ENCODE measurements at places on chromosomes 7 and 10.

DNA sequence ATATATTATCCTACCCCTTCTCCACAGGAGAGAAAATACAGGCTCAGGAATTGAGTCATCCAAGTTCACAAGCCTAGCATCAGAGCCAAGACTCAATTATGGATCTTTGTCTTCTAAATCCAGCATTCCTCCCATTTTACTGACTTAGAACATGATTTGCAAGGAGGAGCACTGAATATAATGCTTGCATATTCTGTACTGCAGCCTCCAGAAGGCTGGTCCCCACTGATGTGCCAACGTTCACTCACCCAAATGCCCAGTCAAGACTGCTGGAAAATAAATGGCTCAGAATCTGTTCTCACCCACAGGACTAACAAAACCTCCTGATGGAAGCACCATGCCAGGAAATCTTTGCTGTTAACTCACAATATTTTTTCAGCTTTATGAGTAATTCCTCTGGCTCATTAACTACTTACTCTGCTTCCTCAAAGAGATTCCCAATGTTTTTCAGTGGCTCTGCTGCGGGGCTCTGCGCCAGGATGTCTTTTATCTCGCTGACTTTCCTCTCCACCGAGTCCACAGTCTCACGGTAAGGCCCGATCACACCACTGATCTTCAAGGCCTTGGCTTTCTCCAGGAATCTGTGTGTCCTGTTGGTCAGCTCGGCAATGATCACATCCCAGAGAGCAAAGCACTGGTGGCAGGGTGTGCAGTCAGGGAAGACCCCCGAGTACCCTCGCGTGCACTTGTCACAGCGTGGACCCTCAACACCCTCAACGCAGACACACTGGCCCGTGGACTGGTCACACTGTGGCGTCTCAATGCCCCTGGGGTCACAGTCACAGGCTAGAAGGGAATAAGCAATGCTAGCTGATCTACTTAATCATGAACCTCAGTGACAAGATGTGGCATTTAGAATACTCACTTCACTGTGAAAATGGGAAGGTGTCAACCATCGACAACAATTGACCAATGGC is 48.8 kb downstream of the DLD start:
- peak; percentile 75 for DNase-seq

GRCh38 chr10:63753808-63754207 is 232.6 kb downstream of the REEP3 start:
- no peak for DNase-seq

DNA sequence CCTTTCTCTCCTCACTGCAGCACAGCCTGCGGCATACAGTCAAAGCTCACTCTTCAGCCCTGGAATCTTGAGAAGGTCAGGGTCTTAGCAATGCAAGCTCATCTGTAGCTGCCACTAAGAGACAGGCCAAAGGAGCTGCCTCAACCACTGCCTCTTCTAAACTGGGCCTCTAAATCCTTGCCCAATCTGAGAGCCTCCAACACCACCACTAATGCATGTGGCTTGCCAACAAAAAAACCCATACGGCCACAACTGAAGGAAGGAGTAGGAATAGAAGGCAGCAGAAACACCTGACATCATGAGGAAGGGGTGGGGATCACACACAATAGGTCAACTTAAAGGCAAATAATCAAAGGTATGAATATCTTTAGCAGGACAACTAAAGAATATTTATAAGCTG is 183.8 kb downstream of the SRPK2 start:
- DNase-seq, result no peak

DNA sequence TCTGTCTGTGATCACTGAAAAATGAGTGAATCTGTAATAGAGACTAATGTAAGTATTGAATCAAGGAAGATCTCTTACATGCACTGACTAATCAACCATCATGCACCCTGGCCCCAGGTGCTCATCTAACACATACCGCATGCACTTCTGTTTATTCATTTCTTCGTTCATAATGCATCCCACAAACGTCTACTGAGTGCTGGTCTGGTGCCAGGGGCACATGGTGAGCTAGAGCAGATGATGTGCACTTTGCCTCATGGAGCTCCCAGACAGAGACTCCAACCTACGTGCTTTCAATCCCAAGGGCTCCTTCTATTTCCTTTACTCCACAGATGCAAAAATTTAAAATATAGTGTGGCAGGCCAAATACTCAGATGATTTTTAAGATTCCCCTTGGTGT is 10.7 kb downstream of the C10orf90 start:
- no peak for DNase-seq

DNA sequence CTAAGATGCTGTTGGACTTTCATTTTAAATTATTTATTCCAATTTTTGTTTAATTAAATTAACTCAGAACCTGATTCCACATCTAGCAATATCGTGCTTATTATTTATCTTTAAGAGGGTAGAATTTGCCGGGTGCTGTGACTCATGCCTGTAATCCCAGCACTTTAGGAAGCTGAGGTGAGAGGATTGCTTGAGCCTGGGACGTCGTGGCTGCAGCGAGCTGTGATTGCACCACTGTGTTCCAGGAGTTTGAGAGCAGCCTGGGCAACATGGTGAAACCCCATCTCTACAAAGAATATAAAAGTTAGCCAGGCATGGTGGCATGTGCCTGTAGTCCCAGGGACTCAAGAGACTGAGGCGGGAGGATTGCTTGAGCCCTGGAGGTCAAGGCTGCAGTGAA is 47.8 kb downstream of the ZFAND4 start:
- no peak for DNase-seq

DNA sequence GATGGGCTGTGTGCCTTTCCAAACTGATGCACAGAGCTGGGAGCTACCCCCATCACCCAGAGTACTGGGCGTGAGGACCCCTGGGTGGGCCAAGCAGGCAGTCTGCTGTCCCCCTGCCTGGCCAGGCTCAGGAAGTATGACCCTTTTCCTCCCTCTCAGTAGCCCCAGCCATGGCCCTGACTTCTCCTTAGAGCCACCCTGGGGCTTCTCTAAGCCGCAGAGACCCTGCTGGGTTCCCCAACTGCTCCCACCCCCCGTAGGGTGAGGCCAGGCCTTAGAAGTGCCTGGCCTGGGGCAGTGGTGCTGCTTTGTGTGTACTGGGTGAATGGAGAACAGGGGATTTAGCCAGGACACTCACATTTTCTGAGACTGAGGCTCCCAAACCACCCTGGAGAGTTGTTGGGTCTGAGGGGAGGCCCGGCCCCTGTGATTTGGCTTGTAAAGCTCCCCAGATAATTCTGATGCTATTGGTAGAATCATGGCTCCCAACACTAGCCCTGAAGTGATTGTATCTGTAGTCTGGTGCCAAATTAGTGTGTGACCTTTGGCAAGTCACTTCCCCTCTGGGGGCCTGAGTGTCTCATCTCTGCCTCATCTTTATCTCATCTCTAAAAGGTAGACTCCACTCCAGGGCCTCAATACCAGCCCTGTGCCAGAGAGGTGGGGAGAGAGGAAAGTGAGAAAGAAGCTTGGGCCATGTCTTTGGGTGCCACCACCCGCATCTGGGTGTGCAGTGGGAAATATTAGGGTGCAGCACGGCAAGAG is 99.7 kb upstream of the PPIF start:
- DNase-seq, result no peak

DNA sequence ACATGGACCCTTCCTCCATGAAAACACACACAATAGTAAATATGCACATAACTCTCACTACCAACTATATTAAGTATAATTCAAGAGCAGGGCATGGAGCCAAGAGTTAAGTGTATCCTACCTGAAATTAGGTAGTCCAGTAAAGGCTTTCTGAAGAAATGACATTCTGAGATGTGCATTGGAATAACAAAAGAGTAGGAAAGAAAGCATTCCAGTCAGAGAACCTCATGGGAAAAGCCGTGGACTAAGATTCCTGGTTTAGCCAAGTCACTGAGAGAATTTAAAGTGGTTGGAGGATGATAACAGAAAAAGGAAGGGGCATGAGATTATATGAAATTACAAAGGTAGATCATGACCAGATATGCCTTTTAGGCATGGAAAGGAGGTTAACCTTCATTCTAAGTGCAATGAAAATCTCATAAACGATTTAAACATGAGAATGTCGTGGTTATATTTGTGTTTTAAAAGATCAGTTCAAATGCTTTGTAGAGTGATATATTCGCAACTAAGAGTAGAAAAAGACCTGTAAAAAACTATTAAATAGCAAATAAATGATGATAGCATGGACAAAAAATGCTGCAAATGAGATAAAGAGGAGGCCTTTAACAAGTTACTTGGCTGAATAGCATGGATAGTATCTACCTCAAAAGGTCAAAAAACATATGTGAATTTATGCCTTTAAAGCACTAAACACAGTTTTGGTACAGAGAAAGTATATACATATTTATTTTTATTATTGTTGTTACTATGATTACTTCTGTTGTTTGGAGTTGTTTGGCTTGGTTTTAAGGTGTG is 767.4 kb upstream of the GHITM start:
- DNase-seq, result no peak

DNA sequence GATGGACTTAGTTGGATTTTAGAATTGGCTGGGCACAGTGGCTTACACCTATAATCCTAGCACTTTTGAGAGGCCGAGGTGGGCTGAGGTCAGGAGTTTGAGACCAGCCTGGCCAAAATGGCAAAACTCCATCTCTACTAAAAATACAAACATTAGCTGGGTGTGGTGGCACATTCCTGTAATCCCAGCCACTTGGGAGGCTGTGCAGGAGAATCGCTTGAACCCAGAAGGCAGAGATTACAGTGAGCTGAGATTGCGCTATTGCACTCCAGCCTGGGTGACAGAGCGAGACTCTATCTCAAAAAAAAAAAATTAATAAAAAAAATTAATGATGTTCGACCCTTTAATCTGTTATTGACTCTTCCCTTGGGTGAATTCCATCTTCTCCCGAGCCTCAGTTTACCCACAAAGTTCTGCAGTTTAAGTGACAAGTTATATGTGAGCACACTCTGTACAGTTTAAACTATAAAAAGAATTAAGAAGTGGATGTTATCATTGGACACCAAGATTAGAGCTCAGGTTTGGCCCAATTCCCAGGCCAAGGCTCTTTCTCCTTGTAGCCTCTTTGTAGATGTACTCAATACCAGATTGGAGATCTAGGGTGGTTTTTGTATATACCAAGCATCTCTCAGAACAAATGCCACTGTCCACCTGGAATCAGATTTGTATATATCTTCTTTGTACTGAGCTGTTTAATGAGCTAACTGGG is 15.0 kb downstream of the KAT6B start:
- no peak for DNase-seq

DNA sequence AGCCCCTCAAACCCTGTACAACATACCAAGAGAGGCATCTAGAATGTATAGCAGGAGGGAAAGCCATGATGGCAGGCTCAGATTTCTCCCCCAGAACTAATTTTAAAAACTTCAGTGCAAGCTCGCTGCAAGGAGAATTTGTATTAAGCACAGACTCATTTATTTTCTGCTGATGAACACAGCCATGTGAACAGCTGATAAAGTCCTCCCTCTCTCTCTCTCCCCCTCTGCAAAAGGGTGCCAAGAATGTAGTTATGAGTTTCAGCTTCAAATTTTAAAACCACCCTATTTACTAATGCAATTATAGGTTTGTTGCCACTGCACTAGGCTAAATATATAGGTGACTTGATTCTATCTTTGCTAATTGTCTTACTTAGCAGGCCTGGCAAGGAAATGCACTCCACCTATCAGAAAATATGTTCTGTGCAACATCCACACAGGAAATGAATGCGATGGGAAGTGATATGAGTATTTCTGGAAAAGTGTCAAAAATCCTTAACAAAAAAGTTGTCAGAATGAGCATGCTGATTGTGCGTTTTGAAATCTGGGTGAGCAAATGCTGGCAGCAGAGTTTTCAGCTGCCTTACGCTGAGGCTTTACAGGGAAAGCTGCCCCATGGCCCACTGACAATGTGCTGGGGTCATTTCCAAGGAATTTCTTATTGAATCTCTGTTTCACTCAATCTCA is 43.4 kb upstream of the GHITM start:
- no peak for DNase-seq

GRCh38 chr10:88934900-88935672 is 17.5 kb downstream of the ACTA2 start:
- peak; percentile 84 for DNase-seq

DNA sequence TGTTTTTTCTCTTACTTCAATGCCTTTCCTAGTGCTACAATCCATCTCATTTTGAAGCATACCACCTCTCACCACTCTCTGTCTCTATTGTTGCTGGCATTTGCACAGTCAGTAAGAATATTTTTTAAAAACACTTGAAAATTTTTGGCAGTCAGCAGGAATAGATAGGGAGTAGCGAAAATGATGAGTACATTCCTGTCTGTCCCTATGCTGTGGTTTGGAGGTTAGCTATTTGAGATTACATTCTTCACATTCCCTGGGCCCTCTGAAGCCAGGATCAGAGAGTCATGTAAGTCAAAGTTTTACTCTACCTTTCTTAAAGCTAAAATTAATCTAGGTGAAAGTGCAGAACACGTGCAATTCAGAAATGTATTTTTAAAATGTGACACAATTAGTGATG is 53.0 kb upstream of the MAGI2 start:
- peak; percentile 61 for DNase-seq

- DNase-seq, result peak; percentile 37
Observed at GRCh38 chr7:150738591-150739001, 1.4 kb downstream of the GIMAP5 start.

DNA sequence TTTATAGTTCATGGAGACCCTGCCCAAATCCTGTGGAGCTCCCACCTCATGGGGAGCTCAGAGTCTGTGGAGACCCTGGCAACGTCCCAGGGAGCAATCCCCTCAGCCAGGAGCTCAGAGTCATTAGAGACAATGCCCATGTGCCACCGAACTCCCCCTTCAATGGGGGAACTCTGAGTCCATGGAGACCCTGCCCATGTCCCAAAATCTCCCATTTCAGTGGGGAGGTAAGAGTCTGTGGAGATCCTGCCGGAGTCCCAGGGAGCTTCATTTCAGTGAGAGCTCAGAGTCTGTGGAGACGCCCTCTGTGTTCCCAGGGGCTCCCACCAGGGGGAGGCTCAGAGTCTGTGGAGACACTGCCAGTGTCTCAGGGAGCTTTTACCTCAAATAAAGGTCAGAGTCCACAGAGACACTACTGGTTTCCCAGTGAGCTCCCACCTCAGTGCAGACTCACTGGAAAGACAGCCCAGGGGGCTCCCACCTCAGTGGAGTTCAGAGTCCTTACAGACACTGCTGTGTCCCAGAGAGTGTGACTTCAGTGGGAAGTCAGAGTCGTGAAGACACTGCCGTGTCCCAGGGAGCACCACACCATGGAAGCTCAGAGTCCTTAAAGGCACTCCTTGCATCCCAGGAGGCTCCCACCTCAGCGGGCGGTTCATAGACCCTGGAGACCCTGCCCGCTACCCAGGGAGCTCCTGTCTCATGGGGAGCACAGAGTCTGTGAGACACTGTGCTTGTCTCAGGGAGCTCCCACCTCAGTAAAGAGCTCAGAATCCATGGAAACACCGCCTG is 5.0 kb downstream of the MYO1G start:
- peak; percentile 66 for DNase-seq

- DNase-seq, result peak; percentile 96
Observed at GRCh38 chr10:126459878-126460481, 71.7 kb upstream of the ADAM12 start.

DNA sequence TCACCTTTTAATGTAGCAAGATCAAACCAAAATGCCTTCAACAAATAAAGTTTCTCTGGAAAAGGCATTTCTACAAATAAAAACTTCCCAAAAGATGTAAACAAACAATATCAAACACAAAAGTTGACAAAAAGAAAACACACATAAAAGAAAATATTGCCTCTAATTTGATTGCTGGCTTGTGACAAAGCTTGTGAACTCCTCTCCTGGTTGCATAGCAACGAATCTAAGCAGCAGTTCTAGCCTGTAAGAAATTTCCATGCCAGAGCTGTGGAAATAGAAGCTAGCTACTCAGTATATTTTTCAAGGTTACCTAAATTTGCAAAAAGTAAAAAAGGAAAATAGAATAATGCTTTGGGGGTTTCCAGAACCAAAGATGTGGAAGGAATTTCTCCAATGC is 173.9 kb upstream of the CDK1 start:
- no peak for DNase-seq

- no peak for DNase-seq
Observed at GRCh38 chr7:76257973-76258372, 44.5 kb upstream of the HSPB1 start.
